Dermis lymphatic vessel endothelial cell (primary cell): ENCODE measurements at places on chromosomes 5 and 9. TPM values are rescaled to one million over a fixed set of nuclear protein-coding genes. Genes with fewer than 3 reads are reported as not detected.

The HINT2 gene
- total RNA-seq = 4.6 and 5.7 TPM in 2 replicates

The NIM1K gene
- under 0.01 and 0.09 TPM in 2 replicates for total RNA-seq

The FST gene
- 10.1 and 89.9 TPM in 2 replicates for total RNA-seq

The PCDHA3 gene
- 0.11 and 0.17 TPM in 2 replicates for total RNA-seq

The ZBTB34 gene
- 9.6 and 11.5 TPM in 2 replicates for total RNA-seq

The CNTFR gene
- total RNA-seq = not detected in 2 replicates

The DNM1 gene
- total RNA-seq = 0.43 and 0.65 TPM in 2 replicates

The PLPP7 gene
- 2.1 and 2.6 TPM in 2 replicates for total RNA-seq

The PPP3R2 gene
- total RNA-seq = not detected in 2 replicates

The FAM114A2 gene
- total RNA-seq = 29.7 and 30.9 TPM in 2 replicates

The SH3RF2 gene
- total RNA-seq = under 0.01 TPM in 1 of 2 replicates, not detected in the other

The FAM78A gene
- 2.8 and 3.7 TPM in 2 replicates for total RNA-seq

The DHFR gene
- 7.7 and 10.4 TPM in 2 replicates for total RNA-seq

The UBQLN1 gene
- 106 and 161 TPM in 2 replicates for total RNA-seq

The ADAMTSL2 gene
- total RNA-seq = 0.09 and 0.11 TPM in 2 replicates

The GRIA1 gene
- under 0.01 and 0.11 TPM in 2 replicates for total RNA-seq

The FGD3 gene
- not detected in 2 replicates for total RNA-seq

The TRAF1 gene
- 0.43 and 0.65 TPM in 2 replicates for total RNA-seq
